Cortex of kidney (tissue), 1 donor: ENCODE measurements at places on chromosomes 2 and 18.

DNA sequence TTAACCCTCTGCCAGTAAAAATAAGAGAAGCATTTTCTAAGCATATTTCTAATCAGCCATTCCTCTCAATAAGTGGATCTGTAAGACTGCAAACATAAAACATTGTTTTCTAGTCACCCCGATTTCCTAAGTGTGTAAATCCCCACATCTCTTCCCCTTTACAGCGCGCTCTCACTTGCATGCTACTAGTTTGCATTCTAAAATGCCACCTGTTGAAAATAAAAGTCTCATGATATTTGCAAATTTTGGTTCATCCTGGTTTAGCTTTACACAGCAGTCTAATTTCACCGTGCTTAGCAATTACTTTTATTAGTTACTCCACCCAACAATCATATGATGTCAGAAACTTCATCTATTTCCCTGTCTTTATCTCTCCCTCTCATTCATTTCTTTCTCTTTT, 1230.7 kb upstream of the ZEB2 start:
- DNase-seq: no peak

DNA sequence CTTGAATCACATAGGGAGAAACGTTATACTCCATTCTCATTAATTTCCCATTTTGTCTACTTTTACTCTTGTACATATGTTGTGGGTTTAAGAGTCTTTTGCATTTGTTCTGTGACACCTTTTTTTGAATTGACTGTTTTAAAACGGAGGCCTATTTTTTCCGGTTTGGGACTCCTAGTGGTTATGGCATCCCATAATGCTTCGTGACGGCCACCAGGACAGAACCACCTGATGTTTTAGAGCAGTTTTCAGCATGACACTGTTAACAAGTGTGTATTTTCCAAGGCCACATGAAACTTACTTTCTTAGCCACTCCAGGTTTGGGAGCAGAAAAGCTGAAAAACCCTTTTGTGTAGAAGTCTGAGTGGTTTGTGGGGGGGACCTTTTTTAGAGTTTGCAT, 8.4 kb downstream of the SOX11 start:
- DNase-seq: no peak

DNA sequence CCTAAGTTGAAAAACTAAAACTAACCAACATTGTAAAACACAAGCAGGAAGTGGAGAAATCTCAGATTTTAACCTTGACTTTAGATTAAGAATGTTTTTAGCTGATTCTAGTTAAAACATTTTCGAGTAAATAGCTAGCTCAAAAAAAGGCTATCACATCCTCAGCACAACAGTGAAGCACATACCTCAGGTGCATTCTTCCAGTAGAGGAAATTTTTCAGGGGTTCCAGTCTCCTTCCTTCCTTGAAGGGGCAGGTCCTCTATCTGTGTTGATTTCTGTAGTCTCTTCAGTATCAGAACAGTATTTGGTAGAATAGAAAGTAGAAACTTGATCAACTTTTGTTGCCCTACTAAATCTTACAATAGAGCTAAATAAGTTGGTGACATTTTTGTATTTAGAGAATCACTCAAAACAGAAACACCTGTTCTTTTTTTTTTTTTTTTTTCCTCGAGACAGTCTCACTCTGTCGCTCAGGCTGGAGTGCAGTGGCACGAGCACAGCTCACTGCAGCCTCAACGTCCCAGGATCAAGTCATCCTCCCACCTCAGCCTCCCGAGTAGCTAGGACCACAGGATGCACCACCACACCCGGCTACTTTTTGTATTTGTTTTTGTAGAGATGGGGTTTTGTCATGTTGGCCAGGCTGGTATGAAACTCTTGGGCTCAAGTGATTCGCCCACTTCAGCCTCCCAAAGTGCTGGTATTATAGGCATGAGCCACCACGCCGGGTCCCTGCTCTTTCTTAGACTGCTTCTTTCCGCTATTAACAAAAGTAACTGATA, 6.9 kb upstream of the GPR155 start:
- DNase-seq: no peak

- no peak for DNase-seq
Observed at GRCh38 chr18:48493434-48494230, 45.2 kb upstream of the CTIF start.

DNA sequence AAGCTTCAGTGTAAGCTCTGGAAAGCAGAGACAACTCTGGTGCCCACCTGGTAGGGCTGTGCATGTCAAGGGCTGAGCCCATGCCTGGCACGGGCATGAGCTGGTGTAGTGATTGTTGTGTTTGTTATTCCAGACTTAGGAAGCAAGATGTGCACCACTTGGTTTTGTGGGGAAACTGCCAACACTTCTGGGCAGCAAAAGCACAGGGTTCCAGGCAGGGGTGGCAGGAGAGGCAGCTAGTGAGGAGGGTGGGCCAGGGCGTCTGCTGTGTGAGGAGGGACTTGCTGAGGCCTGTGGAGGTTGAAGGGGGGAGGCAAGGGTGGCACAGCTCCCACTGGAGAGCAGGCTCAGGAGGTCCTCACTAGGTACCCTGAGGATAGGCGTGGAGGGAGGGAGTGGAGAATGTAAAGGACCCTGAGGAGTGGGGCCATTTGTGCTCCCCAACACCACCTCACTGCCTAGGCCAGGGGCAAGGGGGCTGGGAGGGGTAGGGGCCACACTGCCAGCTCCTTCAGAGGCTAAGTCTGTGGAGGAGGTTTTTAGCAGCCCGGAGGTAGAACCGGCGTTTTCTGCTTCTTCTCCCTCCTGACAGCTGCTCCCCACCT, 104.0 kb upstream of the POU3F3 start:
- DNase-seq: no peak

- DNase-seq: no peak
Observed at GRCh38 chr2:19349911-19350677, 8.3 kb downstream of the OSR1 start.

DNA sequence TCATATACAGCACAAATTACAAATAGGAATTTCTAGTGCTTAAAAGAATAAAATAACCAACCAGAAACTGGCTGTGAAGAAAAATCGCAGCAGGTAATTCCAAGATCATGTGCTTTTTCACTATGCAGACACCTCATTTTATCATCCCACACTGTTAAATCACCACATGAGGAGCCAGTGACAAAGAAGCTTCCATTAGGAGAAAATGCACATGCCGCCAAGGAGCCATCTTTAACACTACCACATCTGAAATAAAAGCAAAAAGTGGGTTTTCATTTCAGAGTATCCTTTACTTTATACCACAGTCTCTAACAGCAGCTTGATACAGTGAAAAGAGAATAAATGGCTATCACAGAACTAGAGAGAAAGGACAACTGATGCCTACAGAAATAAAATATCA, 6.8 kb downstream of the WDSUB1 start:
- DNase-seq: no peak

DNA sequence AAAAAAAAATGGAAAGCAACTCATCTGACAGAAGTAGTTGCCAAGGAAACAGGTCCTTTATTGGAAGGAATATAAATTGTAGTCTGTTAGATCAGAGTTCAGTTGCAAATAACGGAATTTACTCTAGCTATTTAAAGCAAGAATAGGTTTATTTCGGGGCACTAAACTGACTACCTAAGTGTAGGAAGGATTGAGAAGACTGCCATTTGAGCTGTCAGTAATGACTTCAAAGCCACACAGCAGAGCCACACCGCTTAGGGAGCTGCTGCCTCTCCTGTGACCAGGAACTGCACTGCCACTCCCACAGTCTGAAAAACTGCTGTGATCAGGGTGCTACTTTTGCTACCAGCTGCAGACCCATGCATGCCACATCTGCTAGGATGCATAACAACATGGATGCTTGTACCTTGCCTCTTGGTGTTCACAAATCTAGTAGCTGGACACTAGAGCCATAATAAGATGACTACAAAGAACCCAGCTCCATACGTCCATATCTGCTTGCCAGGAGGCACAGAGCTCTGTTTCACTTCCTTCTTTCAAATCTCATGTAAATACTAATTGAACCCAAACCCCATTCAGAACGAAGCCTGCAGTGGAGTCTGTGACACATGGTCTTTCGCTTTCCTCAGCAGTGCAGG, 2.2 kb downstream of the DSG2 start:
- DNase-seq: no peak

DNA sequence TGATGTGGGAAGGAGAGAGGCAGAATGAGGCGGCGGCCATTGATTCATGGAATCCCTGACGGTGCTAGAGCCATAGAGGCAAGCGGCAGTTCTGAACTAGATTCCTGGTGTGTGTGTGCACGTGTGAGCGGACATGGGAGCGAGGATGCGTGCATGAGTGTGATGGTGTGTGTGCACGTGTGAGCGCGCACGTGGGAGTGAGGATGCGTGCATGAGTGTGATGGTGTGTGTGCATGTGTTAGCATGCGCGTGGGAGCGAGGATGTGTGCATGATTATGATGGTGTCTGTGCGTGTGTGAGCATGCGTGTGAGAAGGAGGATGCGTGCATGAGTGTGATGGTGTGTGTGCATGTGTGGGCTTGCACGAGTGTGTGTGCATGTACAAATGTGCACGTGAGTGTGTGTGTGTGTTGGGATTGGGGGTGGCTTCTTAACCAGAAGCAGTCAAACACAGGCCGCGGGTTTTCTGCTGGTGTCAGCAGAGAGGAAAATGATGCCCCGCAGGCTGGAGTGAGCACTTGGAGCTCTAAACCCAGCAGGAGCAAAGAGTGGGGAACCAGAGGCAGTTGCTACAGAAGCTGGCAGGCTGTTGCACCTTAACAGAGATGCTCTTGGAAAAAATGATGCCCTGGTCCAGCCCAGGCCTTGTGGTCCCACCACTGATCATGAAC, 29.5 kb downstream of the DIPK1C start:
- DNase-seq: no peak

DNA sequence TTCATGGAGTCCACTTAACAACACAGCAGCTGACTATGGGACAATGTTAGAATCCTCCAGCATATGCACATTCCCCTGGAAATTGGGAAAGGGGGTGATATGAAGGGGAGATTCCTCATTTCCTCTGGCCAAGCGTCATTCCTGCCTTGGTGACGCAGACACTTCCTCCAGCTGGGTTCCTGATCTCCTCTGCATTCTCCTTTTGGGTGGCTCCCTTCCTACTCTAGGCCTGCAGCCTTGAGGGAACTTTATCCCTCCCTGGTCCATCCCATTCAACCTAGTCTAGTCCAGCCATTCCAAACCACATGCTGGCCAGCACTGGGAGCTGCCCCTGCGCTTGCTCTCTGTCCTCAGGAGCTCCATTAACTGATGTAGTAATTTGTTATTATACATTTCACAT, 216.8 kb downstream of the VAPA start:
- no peak for DNase-seq

- no peak for DNase-seq
Observed at GRCh38 chr2:234521536-234521935, 24.7 kb upstream of the ARL4C start.

GRCh38 chr2:71611247-71611646, 157.9 kb downstream of the DYSF start:
- DNase-seq: no peak

DNA sequence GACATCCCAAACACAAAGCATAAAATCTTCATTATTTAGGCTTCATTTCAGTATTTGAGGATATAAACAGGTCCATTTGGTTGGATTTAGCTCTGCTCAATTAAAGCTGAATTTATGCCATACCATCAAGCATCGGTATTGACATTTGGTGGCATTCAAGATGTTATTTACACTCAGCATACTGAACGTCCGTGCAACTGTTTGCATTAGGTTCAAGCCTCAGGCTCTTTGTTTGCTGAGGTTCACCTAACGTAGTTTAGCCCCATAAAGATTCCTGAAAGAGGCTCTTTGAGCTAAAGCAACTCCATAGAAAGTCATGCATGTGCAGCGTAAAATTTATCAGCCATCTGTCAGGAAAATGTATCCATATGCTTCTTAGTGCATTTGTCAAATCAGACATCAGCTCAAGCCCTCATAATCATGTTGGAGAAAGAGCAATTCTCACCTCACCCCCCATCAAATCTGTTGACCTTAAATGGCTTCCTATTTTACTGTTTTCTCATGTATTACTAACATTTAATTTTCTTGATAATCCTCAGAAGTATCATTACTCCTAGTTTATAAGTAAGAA, 366.9 kb downstream of the EPHA4 start:
- no peak for DNase-seq

GRCh38 chr2:142495141-142495540, 364.3 kb upstream of the LRP1B start:
- no peak for DNase-seq

DNA sequence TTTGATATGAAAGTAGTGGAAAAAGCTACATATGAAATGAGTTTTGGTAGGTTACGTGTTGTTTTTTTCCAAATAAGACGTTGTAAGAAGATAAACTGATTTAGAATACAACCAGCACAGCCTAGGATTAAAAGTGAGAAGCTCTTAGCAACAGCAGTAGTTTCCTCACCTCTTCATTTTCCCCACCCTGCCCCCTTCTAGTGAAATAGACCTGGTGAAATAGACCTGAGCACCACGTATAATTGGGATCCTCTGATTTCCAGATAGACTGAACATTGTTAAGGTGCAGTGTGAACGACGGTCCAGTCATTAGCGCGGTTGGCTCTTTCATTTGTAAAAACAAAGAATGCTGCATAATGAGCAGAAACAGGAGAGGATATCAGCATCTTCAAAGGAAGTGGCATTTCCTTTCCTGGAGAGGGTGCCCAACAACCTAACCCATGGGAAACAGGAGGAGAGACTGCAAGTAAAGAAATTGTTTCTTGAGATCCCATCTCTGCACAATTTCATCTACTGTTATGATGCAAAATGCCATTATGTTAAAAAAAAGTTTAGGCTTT, 114.3 kb downstream of the FIGN start:
- DNase-seq: no peak

- no peak for DNase-seq
Observed at GRCh38 chr2:136025057-136025973, 39.9 kb upstream of the DARS1 start.

DNA sequence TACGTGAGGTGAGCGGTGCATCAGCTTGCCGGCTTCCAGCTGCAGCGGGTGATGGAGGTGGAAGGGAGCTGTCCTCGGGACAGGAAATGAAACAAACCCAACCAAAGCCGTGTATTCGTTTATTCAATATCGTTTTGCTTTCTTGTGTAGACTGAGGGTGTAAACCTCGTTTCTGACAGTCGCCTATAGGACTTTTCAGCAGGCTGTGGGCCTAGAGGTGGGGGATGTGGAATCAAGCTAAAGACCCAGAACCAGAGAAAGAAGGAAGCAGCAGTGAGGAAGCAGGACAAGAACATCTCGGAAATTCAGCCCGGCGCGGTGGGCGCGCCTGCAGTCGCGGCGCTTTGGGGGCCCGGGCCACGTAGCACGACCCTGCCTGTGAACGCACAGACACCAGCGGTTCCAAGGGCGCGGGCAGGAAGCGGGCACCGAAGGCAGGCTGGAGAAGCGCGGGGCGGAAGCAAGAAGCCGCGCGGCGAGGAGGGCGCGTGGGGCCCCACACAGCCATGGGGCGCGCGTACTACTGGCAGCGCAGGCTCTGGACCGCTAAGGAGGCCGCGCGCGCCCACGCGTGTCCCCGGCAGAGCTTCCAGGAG, 755 bp upstream of the ATP9B start:
- DNase-seq: no peak

- DNase-seq: no peak
Observed at GRCh38 chr2:45170191-45171135, 161.2 kb upstream of the SIX2 start.

GRCh38 chr2:186927867-186928191, 78.9 kb upstream of the ZSWIM2 start:
- DNase-seq: no peak
